ENCODE measurements at places on chromosomes 6 and 20.

GRCh38 chr20:7938058-7938457 lies 2.2 kb downstream of the HAO1 start:
- no peak for DNase-seq

DNA sequence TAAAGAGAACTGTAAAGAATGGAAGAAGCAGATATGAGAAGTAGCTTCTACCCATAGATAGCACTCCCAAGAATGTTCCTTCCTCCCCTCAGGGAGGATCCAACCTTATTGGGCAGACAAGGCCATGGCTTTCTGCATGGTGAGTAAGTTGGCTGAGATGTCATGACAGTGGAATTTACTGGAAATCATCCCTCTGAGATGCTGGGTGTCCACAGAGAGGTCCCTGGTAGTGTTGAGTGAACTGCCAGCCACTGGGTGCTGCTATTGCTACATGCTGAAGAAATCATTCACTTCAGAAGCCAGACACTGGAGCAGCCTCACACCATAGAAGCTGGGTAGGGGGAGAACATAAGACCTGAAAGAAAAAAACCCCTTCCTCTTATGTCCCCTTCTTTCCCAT lies 46.4 kb upstream of the FERMT1 start:
- no peak for DNase-seq

GRCh38 chr6:56875961-56876360 lies 78.9 kb upstream of the BEND6 start:
- DNase-seq = no peak

DNA sequence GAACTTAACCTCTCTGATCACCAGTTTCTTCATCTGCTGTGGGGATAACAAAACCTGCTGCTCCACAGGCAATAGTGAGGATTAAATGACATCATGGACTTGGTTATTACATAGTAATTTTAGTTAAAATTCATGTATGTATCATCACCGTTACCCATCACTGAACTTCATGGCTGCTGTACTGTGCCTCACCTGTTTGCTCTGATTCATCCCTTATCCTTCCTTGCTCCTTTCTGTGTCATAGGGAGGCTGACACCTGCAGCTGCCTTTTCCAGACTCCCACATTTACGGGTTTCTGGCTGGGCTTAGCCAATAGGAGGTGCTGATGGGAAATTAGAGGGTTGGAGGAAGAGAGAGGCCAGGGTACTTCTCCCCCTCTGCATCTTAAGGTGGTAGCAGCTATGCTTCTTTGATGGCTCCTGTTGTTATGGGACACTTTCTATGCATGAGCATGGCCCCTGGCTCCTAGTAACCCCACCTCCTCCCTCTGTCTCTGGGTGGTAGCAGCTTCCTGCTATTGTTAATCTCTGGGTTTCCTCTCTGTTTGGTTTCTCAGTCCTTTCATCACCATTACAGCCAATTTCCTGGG lies 332.1 kb downstream of the DHX35 start:
- no peak for DNase-seq

All from muscle of back (tissue), 13 donors.